ENCODE measurements at places on chromosomes 4 and X.

DNA sequence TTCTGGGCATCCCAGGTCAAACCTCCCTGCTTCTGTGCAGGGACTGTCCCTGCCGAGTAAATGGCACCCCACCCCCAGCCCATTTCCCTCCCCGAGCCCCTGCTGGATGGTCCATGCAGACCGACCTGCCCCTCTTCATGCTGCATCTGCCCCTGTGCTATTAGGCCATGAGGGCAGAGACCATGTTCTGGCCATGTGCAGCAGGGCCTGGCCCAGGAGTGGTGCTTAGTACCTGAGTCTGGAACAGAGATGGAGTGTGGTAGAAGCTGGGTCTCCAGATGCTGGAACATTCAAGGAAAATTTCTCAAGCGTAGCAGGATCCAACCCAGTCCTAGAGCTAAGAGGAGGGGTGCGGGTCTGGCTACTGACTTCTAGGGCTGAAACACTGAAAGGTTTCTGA lies 15.3 kb upstream of the UBA1 start:
- DNase-seq, result no peak

DNA sequence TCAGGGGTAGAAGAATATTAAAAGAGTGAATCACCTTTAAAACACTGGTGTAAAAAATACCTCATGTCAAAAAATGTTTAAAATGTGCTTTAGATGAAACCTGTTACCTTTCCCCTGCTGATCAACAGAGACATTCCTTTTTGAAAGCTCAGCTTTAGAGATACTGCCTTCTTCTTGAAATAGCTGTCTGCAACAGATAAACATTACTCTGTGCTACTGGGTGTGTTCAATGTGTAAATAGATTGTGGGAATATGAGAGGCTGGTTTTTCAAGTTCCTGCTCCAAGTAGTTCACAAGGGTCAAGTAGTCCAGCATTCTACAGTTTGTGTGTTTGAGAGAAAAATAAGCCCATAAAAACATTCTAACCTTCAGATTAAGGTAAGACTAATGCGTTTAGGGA lies at the start of gene SYTL5:
TSS of gene SYTL5 (plus strand) at position 263 of the 400 bp plus-strand sequence. CDS start 27,337 bp downstream, outside the sequence.
- no peak for DNase-seq

DNA sequence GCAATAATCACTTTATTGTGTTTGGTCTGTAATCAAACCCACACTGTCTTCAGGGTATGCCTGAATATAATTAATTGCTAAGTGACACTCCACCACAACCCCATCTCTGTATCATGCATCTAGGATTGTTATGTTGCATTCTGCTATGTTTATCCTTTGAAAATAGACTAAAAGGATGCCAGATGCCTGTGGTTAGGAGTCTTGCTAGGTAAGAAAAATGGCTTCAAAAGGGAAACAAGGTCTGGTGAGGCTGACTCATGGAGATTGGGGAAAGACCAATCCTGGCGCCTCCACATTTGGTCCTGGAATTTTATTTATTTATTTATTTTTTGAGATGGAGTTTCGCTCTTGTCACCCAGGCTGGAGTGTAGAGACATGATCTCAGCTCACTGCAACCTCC lies 360.5 kb upstream of the SLC7A11 start:
- DNase-seq, result no peak

GRCh38 chr4:177005674-177006230 lies 213.0 kb upstream of the VEGFC start:
- no peak for DNase-seq

- DNase-seq, result no peak
Observed at GRCh38 chr4:15653864-15654592, 1.1 kb downstream of the FBXL5 start.

- DNase-seq, result no peak
Observed at GRCh38 chrX:9476810-9477575, 12.1 kb downstream of the TBL1X start.

DNA sequence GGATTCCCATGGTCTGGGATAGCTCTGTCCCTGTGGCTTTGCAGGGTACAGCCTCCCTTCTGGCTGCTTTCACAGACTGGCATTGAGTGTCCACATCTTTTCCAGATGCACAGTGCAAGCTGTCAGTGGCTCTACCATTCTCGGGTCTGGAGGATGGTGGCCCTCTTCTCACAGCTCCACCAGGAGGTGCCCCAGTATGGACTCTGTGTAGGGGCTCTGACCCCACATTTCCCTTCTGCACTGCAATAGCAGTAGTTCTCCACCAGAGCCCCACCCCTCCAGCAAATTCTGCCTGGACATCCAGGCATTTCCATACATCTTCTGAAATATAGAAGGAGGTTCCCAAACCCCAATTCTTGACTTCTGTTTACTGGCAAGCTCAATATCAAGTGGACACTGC lies 50.2 kb upstream of the GRID2 start:
- DNase-seq, result no peak

DNA sequence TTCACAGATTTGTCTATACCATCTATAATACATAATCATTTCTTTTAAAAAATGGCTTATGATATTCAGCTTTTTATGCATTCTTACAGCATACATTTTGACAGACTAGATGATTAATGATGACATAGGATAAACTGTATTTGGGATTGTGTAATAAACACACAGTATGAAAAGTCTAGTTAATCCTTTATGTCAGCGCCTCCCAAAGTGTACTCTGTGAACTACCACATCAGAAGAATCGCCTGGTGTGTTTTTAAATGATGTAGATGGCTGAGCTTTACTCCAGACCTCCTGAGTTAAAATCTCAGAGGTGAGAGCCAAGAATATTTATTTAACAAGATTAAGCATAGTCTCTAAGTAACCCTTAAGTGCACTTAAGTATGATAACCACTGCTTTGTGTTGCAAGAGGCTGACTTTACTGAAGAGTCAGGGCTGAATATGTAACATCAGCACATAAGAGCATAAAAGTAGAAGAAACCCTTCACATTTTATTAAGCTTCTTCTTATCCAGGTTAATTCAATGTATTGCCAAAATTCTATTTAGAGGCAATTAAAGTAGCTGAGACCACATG lies 104.2 kb downstream of the ANK2 start:
- no peak for DNase-seq
